Hindlimb muscle (tissue), 1 donor: ENCODE measurements at places on chromosomes 6 and 20.

- DNase-seq, result no peak
These were observed 7.9 kb upstream of the SOD2 start for GRCh38 chr6:159700970-159701369.

DNA sequence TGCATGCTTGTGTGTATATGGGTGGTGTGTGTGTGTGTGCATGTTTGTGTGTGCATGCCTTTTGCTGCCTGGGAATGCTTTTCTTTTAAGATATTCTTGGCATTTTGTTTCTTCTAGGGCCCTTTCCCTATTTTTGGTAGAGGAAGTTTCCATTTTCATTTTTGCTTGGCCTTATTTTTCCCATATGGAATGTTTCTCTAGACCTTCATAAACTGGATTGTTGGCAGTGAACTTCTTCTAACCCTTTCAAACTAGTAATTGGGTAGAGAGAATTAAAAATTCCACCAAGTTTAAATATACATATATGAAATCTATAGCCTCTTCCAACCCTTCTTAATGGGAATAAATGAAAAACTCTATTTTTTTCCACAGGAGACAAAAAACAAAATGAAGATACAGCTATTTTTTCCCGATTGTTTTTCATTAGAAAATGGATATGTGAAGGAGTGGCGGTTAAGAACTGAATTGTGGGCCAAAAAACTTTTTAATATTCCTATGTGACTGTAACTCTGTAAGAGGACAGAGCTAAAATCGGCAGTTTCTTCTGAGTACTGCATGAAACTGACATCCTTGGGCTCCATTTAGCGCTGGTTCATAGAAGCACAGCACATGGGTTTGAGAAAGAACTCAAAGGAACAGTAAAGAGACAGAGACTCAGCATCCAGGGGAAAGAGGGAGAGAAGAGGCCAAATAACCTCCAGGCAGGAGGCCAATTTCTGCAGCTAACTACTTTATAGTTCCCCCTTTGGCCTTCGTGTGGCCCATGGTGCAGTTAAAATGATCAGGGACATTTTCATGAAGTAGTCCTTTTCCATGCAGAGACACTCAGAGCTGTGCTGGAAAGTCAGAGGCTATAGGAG is 102.1 kb downstream of the TMEM170B start:
- peak; percentile 54 for DNase-seq

GRCh38 chr20:22411627-22412450 is 172.5 kb downstream of the FOXA2 start:
- no peak for DNase-seq

GRCh38 chr6:129981598-129981997 is 36.8 kb upstream of the L3MBTL3 start:
- no peak for DNase-seq

DNA sequence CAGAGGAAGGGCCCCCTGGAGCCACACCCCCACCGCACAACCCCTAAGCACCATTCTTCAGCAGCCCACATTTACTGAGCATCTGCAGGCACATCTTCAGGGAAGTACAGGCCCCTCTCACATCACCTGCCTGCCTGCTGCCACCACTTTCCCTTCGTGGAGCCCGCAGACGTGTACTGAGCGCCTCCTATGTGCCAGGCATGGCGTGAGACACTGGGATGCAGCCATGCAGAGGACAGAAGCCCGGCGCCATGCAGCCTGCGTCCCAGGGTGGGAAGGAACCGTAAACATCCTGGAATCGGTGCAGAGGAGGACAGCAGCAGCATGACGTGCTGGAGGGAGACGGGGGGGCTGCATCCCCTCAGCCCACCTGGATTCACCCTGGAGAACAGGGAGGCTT is 78.1 kb downstream of the GRM4 start:
- no peak for DNase-seq

DNA sequence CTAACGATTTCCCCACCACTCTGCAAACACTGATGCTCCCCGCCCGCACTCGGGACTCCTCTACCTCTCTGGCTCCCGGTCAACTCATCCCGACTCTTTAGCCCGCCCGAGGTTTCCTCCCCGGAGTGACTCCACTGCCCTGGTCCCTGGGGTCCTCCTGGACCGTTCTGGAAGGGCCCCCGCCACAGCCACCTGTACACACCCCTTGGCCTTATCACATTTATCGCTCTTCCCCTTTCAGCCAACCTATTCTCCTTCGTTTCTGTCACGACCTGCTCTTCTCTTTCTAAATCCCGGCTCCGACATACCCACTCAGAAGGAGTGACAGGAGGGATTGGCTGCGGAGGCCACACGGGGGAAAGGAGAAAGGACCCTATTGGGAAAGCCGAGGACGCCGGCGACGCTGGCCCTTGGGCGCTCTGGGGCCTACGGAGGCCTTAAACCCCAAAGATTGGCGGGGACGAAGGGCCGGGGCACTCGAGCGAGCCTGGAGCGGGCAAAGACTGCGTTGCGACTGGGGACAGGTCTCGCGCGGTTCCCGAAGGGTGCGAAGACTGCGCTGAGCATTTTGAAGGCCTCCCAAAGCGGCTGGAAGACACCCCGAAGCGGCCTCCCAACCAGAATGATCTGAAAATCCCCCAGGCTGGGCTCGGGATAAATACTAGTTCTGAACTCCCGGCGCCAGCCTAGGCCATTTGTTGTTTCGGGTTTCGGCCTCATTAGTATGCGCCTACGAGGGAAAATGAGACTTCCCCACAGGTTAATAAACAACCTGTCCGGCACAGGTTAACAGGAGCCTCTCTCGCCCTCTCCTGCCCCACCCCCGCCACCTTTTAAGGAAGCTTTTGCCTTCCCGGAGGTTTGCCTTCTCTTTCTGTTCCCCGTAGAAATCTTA is 9.2 kb downstream of the SIM1 start:
- no peak for DNase-seq

GRCh38 chr20:56440346-56441007 is 27.9 kb upstream of the RTF2 start:
- DNase-seq, result no peak

GRCh38 chr20:35674921-35675320 is 10.2 kb upstream of the CPNE1 start:
- no peak for DNase-seq
